NCI-H187 treated with DMSO at 0.1 percent for 48 hours (cell line): ENCODE measurements at places on chromosomes 11 and 22.

DNA sequence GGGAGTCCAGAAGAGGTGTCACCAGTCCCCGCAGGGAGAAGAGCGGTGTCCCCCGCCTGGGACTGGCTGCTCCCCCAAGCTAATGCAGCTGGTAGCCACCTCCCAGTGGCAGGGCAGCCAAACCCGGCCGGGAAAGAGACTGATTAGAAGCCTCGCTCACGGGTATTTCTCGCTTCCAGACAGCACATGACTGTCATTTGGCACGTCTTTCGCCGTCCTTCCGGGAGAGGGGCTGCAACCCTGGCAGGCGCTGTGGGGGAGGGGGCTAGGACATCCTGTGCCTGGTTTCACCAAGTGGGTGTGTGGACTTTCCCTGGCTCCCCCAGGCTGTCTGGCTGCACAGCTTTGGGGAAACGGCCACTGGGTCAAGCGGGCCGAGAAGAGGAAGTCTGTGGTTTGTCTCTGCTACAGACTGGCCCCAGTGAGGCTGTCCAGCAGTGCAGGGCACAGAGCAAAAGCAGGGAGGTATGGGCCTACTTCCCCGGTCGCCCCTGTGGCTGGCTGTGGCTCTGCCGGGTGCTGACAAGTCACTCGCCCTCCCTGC, 3.8 kb downstream of the CD81 start:
- no peak for DNase-seq

- no peak for DNase-seq
Observed at GRCh38 chr11:126318574-126319373, 14.9 kb downstream of the DCPS start.

- no peak for DNase-seq
Observed at GRCh38 chr22:33850724-33851123, 69.6 kb downstream of the LARGE1 start.

GRCh38 chr22:41508770-41509170, 35.5 kb downstream of the POLR3H start:
- DNase-seq, result no peak

GRCh38 chr11:95055283-95055897, 6.2 kb downstream of the KDM4F start:
- DNase-seq, result no peak

- DNase-seq, result no peak
Observed at GRCh38 chr11:67271541-67272284, 5.4 kb downstream of the GRK2 start.

DNA sequence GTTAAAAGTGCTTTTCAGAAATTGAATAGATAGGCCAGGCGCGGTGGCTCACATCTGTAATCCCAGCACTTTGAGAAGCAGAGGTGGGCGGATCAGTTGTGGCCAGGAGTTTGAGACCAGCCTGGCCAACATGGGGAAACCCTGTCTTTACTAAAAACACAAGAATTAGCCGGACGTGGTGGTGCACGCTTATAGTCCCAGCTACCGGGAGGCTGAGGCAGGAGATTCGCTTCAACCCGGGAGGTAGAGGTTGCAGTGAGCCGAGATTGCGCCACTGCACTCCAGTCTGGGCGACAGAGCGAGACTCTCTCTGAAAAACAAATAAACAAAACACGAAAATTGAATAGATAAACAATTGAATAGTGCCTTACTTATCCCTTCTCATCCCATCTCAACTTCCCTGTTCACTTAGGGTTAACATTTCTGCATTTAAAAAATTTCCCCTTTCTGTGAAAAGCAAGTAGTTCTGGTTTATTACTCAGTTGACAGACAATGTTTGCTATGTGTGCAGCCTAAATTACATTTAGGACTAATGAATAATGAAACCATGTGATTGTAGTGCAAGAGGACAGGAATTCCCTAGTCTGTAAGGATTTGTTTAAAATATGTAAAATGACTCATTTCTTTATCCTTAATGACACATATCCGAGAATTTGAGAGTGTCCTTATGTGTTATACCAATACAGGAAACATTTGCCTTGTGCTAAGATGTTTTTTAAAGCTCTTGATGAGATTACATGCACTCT, 6.0 kb downstream of the RNF169 start:
- no peak for DNase-seq

GRCh38 chr11:59243633-59244032, 30.9 kb upstream of the MPEG1 start:
- no peak for DNase-seq

DNA sequence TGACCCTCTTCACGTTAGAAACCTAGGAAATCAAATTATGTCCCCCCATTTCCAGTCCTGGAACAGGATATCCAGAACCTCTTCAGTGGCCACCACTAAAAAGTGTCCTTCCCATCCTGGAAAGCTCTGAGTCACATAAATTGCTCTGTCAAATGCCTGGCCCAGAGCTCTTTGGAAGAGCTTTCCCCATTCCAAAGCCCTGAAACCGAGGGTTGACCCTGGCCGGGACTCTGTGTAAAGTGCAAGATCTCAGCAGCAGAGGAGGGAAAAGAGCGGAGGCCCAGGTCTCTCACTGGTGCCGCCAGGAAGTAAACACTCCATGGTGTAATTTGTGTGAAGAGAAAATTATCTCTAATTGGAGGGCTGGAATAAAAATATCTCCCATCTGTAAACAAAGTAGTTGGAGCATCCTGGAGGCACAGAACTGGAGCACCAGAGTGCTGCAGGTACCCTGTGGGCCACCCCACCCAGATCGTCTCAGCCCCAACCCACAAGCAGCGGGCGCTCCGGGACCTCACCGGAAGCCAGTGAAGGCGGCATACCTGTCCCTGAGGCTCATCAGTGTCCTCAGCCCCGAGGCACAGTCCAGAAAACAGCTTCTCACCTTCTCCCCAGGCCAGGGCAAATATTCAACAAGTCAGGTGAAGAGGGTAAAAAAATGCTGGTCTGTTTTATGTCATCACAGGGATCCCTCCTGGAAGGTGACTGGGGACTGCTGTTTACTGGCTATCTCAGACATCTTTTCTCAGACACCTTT, 4.7 kb upstream of the JAM3 start:
- no peak for DNase-seq
